Stimulated activated CD4-positive, alpha-beta T cell treated with anti-CD3 and anti-CD28 coated beads, Interleukin-2, amount 100 ng/mL, for 4 hours (primary cell): ENCODE measurements at places on chromosomes 7 and 10.
A peak's percentile ranks its signal among the peaks of the same experiment; 100 is the strongest.

- DNase-seq, result no peak
Measured at GRCh38 chr7:71255537-71256178, 123.7 kb downstream of the GALNT17 start.

DNA sequence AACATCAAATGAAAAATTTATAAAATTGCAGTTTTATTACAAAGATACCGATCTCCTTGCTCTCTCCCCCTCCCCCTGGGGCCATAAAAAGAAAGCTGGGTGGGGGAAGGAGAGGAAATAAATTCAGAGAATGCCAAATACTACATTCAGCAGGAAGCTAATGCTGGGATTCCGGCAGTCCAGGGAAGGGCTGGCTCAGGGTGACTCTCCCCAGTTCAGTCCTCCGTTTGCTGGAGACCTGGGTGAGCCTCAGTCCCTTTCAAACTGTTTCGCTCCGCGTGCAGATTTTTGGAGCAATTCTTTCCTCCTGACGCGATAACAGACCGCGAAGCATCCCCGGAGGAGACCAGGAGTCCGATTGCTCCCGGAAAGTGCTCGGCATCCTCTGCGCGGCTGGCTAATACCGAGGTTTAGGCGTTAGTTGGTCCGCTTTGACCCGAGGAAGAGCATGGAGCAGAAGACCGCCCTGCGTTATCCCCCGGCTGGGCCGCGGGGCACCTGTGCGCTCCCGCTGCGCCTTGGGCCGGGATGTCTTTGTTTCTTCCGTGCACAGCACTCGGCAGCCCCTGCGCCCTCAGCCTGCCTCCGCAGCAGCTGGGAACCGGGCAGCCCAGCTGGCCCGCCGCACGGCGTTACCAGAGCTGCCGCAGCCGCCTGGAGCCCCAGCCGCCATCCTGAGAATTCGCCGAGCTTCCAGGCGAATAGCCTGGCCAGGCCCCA is 3.9 kb upstream of the HOXA2 start:
- no peak for DNase-seq

DNA sequence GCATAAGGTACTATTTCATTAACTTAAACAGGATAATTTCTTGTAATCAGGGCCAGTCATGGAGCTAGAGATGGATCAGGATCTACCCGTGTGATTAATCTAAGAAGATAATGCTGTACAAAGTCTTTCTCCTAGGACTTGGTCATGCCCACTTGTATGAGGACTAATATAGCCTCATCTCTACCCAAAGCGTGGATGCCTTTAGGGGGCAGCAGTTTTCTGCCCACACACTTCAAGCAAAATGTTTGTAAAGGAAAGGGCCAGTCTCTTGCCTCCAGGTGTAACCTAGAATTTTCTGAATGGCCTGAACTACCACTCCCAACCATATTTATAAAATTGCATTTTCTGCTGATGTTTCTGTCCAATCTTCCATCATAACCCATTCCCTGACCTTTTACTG is 764.0 kb upstream of the IGFBP3 start:
- no peak for DNase-seq

GRCh38 chr7:27031289-27032172 is 64.3 kb downstream of the HOXA1 start:
- no peak for DNase-seq

GRCh38 chr10:27581225-27581624 is 77.1 kb downstream of the RAB18 start:
- DNase-seq, result no peak

GRCh38 chr7:1290679-1291356 is 58.1 kb downstream of the UNCX start:
- DNase-seq, result no peak

- no peak for DNase-seq
Measured at GRCh38 chr10:102453502-102453901, 2.2 kb upstream of the C10orf95 start.

GRCh38 chr7:50119815-50120637 is 27.0 kb upstream of the ZPBP start:
- peak; percentile 10 for DNase-seq

DNA sequence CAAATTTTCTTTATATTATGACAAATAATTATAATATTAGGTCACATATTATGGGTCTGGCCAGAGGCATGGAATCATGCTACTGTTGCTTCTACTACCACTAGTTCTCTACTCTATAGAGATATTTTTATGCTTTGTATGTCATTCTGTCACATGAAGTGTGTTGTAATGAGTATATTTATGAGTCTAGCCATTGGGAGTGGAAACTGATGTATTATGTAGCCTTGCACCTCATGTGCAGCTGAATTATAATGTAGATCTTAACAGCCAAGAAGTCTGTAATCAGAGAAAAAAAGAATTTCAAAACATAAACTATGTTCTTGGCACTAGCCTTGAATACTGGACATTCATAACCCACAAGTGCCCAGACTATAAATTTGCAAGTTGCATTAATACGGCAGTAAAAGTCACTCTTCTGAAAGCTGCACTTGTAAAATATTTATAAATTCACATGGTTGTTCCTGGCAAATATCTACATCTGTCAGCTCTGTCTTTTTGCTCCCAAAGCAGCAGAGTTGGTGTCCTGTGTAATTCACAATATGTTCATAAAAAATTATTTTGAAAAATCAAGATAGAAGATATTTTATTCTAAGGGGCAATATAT is 48.6 kb upstream of the SKAP2 start:
- DNase-seq, result no peak

DNA sequence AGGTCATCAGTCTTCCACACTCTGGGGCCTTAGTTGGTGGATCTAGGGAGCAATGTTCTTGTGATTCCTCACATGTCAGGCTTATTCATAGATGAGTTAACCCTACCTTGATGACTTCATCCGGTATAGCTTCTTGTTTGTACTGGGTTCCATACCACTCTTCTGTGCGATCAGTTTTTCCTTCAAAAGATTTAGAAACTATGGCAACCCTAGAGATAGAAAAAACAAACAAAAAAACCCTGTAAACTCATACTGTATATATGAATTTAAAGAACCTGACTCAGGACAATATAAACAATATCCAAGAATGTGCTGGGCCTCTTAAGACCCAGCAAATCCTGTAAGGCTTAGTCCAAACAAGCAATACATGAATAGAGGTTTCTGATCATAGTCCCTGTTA is 83.5 kb downstream of the IDE start:
- no peak for DNase-seq

- peak; percentile 22 for DNase-seq
Measured at GRCh38 chr7:35802649-35803048, 1.8 kb downstream of the SEPTIN7 start.

DNA sequence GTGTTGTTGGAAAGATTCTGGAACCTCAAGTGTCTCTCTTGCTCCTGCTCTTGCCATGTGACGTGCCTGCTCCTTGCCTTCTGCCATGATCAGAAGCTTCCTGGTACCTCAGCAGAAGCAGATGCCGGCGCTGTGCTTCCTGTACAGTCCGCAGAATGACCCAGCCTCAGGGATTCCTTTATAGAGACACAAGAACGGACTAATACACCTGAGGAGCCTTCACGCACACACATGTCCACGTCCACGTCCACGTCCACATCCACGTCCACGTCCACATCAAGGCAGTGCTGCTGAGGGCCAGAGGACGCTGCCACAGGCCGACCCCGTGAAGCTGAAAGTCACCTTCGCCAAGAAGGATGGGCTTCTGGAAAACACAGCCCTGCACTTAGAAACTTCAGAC is 190.1 kb downstream of the MAD1L1 start:
- DNase-seq, result no peak

DNA sequence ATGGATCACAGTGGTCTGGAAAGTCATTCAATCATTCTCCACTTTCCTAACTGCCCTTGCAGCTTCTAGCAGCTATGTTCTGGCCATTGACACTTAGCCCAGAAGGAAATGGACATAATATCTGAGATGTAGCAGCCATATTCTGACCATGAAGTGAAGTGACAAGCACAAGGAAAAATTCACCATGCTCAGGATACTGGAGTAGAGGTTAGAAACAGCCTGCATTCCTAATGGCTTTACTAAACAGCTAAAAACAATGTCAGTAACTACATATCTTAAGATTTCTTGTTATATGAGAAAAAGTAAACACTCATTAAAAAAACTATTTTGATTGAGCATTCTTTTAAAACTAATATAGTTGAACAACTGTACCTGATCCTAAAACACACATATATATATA is 443.8 kb downstream of the MAGI2 start:
- no peak for DNase-seq

DNA sequence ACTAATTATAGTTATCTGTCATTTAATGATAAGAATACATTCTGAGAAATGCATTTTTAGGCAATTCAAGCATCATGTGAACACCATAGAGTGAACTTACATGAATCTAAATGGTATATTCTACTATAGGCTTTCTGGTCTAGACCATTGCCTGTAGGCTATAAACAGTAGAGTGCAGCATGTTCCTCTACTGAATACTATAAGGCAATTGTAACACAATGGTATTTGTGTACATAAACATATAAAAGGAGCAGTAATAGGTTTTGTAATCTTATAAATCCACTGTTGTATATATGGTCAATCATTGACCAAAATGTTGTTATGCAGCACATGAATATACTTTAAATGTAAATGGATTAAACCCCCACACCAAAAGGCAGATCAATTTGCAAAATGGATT is 71.6 kb downstream of the AKR1C4 start:
- no peak for DNase-seq

DNA sequence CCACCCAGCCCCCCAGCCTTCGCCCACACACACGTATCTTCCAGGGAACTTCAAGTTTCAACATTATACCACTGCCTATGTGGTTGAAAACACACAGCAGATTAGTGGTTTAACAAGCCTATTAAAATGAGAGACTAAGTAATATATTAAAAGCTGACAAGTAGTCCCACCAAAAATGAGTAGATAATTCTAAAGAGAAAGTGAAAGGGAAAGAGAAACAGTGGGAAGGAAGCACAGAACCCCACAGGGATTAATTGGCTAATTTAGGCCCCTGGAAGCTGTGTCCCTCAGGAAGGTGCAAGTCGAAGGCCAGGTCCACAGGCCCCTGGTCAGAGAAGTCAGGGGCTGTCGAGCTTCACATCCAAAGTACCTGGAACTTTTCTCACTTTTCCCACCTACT is 210.5 kb upstream of the YAE1 start:
- DNase-seq, result no peak

DNA sequence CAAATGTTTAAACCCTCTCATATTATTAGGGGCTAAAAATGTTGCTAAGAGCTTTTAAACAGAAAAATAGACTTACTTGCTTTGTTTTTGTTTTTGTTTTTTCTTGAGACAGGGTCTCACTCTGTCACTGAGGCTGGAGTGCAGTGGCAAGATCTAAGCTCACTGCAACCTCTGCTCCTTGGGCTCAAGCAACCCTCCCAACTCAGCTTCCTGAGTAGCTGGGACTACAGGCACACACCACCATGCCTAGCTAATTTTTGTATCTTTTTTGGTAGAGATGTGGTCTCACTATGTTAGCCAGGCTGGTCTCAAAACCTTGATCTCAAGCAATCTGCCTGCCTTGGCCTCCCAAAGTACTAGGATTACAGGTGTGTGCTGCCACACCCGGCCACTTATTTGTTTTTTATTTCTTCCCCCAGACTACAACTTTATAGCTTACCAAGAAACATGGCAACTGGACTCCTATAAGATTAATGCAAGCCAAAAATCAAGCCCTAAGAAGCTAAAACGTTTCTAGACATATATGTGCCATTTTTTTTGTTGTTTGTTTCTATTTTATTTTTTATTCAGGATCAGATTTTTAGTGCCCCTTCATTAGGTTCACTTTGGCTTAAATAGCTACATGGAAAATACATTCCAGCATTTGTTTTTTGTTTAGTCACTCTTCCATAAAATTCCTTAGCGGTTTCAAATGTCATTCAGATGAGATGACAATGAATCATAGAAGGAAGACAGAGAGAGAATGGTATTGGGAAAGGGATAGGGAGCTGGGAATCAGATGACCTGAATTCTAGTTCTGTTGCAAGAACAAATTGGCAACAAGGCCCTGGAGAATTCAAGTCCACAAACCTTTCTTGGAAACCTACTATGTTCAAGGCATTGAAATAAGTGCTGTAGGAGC is 163.4 kb upstream of the MKLN1 start:
- DNase-seq, result no peak

- no peak for DNase-seq
Measured at GRCh38 chr10:132498562-132499366, 38.8 kb upstream of the INPP5A start.

DNA sequence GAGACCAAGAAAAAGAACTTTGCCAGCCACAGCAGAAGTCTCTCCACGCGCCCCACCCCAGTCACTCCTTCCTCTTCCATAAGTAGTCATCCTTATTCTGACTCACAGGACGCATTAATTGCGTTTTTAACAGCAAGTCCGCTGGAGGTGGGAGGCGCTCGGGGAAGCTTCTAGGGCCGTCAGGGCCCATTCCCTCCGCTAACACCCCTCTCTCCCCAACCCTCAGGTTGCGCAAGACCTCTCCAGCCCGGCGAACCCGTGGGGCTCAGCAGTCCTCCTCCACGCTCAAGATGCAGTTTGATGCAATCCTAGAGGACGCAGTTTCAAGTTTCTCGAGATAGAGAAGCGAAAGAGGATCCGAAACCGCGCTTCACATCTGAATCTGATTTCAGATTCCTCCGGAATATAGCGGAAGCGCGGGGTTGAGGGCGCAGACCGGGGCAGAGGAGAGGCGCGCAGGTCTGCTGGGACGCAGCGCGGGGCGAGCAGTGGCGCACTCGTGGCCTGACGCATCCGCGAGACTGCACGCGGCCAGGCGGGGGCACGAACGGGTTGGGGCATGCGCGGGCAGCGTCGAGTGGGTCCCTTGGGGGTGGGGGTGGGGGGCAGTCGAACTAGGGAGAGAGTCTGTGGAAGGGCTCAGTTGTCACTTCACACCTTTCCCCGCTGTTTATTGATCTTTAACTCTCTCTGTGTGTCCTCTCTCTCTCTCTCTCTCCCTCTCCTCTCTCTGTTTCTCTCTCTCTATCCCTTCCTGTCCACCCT is 37.8 kb upstream of the PSAP start:
- DNase-seq, result peak; percentile 55

GRCh38 chr10:15794569-15794968 is 65.7 kb downstream of the MINDY3 start:
- no peak for DNase-seq

DNA sequence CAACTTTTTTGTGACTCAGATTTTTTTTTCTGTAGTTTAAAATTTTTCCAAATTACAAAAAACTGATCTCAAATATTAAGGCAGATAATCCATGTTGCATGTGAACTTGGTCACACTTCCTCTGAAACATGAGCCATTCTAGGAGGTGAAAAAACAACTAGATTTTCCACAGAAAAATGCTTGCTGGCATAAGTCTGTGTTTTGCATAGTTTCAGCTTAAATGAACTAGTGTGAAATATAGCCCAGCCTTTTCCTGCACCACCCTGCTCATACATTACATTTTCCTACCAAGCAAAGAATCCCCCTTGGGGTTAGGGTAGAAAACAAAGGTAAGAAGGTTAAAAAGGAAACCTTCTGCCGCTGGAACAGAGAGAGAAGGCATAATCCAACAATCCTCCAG is 48.2 kb downstream of the SLC25A13 start:
- no peak for DNase-seq
